MCF 10A (cell line): ENCODE measurements at places on chromosomes 3 and 15. TPM values are rescaled to one million over a fixed set of nuclear protein-coding genes. Genes with fewer than 3 reads are reported as not detected.

DNA sequence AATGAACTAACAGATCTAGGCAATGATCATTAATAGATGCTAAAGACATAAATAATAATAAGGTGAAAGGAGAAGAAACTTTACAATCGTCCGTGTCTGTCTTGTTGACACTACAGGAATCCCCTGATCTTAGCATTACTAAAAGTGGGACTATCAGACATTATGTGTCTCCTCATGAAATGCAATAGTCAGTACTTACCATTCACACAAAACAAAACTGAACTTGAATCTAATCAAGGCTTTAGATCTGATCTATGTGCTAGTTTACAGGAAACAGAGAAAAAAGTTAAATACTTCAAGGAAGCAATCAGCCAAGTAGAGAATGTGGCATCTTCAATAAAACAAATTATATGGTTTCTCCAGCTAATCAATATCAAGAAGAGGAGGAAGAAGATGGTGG is 73.7 kb downstream of the PIK3CB start:
- H3K4me1 ChIP-seq: peaks cover 6% of the 10 kb centered on the region
- no peak for DNase-seq
- peaks cover 5% of the 10 kb centered on the region for H3K36me3 ChIP-seq
- no peak overlapping the region for H3K27ac ChIP-seq
- H3K27me3 ChIP-seq: no peaks in the 10 kb centered on the region

DAZL gene
- total RNA-seq: not detected in 2 replicates

DNA sequence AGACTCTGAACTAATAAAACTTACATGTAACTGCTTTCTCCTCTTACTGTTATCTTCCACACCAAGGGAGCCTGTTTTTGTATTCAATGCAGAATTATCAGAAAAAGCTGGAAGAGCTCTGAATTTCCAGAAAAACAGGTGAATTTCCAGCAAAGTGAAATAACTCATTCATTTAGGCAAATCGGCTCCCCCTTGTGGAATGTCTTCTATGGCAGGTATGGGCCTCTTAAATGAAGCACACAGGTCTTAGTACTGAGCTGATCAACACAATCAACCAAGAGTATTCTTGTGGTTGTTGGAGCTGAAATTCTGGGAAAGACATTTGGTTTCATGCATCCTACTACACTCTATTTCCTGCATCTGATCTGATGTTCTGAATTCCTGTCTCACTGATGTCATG is 31.0 kb upstream of the PTPRG start:
- H3K27me3 ChIP-seq: no peaks in the 10 kb centered on the region
- no peak overlapping the region for H3K27ac ChIP-seq
- no peaks in the 10 kb centered on the region for H3K36me3 ChIP-seq
- no peak overlapping the region for H3K4me3 ChIP-seq

DNA sequence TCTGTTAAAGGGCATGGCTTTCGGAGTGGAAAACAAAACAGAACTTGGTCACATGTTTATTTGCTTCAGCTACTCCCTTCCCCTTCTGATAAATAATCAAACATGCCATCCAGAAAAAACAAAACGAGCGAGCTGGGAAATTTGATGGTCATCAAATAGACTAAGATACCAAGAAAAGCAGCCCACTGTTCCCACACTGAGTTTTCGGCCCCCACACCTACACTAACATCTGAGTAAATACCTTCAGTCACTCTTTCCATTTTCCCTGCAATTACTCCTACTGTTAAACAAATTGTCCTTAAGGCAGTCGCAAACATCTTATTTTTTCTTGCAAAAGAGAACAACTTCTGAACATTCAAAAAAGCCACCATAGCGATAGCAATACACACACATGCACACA is 454.6 kb downstream of the FOXP1 start:
- H3K4me3 ChIP-seq: peak overlapping the region; percentile 7
- H3K27me3 ChIP-seq: no peaks in the 10 kb centered on the region
- no peak for DNase-seq
- peaks cover 23% of the 10 kb centered on the region for H3K4me1 ChIP-seq

DNA sequence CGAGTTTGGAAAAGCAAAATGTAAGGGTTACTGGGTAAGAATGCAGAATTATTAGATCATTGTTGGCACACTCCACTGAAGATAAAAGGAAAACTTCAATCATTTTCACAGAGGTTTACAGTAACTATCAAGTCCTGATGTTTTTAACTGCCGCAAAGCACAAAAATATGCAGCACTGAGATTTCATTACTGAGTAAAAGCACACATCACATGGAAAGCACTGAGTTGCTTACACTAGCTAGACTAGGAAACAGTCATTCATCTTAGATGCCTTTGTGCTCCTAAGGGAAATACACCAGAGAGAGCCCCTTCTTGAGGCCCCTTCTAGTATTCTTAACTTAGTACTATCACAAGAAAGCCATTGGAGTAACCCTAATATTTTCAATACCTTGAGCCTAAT is 11.8 kb upstream of the P2RY1 start:
- H3K4me1 ChIP-seq: no peaks in the 10 kb centered on the region
- H3K4me3 ChIP-seq: no peak overlapping the region
- DNase-seq: no peak
- no peak overlapping the region for H3K27ac ChIP-seq

CIAO2A gene
- 38.7 and 44.7 TPM in 2 replicates for total RNA-seq

KLHL25 gene
- 3.1 and 3.3 TPM in 2 replicates for total RNA-seq

KBTBD8 gene
- 1.7 and 4.3 TPM in 2 replicates for total RNA-seq

DNA sequence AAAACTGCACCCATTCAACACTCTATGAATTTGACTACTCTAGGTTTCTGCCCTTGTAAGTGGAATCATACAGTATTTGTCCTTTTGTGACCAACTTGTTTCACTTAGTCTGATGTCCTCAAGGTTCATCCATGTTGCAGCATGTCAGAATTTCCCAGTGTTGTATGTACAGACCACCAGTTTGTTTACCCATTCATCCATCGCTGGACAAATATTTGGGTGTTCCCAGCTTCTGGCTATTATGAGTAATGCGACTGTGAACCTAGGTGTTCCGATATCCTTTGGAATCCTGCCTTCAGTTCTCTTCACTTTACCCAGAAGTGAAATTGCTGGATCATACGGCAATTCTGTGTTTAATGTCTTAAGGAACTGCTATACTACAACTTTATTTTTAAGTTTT is 12.6 kb downstream of the RPL32 start:
- H3K4me3 ChIP-seq: no peak overlapping the region
- no peaks in the 10 kb centered on the region for H3K4me1 ChIP-seq
- no peaks in the 10 kb centered on the region for H3K27me3 ChIP-seq

DNA sequence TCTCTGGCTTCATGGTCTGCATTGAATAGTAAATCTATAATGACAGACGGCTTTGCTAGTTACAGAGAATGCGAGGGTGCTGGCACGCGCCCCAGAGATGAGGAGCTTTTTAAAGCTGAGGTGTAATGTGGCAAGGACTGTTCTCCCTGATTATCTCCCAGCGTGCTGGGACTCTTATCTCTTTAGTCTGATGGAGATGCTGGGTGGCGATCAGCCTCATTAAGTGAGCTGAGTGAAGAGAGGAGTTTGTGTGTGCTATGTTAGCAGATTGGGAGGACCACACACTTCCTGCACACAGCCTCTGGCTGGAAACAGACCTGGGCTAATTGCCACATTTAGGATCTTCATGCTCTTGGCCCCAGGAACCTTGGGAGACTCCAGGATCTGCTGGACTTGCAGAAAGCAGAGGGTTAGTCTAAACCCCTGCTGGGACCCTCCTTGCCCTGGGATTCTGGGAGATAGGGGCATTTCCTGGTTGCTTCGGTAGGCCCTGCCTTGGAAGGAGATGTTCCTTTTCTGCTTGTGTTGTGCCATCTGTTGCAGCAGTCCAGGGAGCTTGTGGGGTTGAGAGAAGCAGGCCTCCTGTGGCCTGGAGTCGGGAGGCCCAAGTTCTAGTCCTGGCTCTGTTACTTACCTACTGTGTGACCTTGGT is 15.0 kb downstream of the PDIA5 start:
- no peak overlapping the region for H3K4me3 ChIP-seq
- H3K27me3 ChIP-seq: no peaks in the 10 kb centered on the region
- no peak for DNase-seq
- H3K36me3 ChIP-seq: no peaks in the 10 kb centered on the region
- H3K4me1 ChIP-seq: peaks cover 24% of the 10 kb centered on the region

DNA sequence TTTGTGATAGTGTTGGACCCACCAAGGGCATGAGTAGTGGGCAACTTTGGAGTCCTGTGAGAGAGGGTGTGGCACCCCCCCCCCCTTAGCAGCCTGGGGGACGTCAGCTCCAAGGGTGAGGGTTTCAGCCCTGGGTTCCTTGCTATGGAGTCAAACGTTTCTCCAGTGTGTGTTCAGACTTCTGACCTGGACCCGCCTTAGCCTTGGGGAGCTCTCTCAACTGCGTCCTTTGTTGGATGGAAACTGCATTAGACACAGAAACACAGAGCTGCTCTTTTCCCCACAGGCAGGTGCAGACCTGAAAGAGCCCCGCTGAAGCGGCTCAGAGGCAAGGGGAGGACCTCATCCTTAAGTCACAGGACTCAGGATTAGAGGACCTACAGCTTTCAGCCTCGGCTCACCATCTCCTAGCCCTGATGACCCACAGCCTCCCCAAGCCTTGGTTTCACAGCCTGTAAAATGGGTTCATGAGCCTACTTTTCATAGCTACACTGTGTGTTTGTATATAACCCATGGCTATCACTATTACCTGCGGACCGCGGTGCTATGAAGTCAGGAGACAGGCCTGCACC is 19.9 kb downstream of the ZNF710 start:
- H3K36me3 ChIP-seq: peaks cover 3% of the 10 kb centered on the region
- H3K27ac ChIP-seq: no peak overlapping the region
- no peak overlapping the region for H3K4me3 ChIP-seq
- DNase-seq: no peak
- peaks cover 16% of the 10 kb centered on the region for H3K4me1 ChIP-seq

GRCh38 chr15:48076454-48076853 is 44.3 kb upstream of the SLC24A5 start:
- no peak overlapping the region for H3K4me3 ChIP-seq
- no peaks in the 10 kb centered on the region for H3K27me3 ChIP-seq
- H3K4me1 ChIP-seq: no peaks in the 10 kb centered on the region
- H3K27ac ChIP-seq: no peak overlapping the region
- DNase-seq: no peak

DNA sequence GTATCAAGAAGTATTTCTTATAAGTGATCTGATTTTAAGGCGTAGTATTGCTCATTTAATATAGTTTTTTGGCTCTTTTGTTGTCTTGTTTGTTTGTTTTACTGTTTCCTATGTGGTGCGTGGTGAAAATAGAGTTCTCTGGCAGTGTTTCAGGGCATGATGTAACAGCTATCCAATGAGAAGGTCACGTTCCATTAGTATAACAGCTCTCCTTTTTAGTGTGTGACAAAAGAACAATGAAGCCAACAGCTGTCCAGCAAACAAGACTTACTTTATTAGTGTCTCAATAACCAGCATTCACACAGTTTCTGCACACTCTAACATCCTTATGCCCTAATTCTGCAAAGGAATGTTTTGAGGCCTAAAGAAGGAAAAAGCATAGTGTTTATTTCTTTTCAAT is 127.9 kb downstream of the SLC25A26 start:
- no peaks in the 10 kb centered on the region for H3K36me3 ChIP-seq
- DNase-seq: no peak
- H3K4me1 ChIP-seq: peaks cover 11% of the 10 kb centered on the region
- H3K27ac ChIP-seq: no peak overlapping the region
- no peaks in the 10 kb centered on the region for H3K27me3 ChIP-seq
- H3K4me3 ChIP-seq: no peak overlapping the region

- no peak overlapping the region for H3K4me3 ChIP-seq
- no peaks in the 10 kb centered on the region for H3K36me3 ChIP-seq
- no peaks in the 10 kb centered on the region for H3K4me1 ChIP-seq
Observed at GRCh38 chr15:80234883-80235282, 17.1 kb downstream of the CTXND1 start.

DNA sequence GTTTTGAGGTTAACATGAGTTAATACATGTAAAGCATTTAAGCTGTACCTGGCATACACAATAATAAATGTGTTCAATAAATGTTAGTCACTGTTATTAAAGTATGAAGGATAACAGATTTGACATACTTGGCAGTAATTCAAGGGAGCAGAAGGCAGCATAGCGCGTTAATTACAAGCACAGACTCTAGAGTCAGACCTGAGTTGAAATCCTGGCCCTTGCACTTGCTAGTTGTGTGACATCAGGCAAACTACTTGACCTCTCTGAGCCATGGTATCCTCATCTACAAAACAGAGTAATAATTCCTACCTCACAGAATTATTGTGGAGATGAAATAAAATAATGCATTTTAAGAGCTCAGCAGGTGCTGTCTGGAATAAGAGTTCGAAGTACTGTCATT is 5.4 kb downstream of the IFT122 start:
- peaks cover 18% of the 10 kb centered on the region for H3K36me3 ChIP-seq
- DNase-seq: no peak
- H3K27me3 ChIP-seq: no peaks in the 10 kb centered on the region
- no peak overlapping the region for H3K4me3 ChIP-seq

DNA sequence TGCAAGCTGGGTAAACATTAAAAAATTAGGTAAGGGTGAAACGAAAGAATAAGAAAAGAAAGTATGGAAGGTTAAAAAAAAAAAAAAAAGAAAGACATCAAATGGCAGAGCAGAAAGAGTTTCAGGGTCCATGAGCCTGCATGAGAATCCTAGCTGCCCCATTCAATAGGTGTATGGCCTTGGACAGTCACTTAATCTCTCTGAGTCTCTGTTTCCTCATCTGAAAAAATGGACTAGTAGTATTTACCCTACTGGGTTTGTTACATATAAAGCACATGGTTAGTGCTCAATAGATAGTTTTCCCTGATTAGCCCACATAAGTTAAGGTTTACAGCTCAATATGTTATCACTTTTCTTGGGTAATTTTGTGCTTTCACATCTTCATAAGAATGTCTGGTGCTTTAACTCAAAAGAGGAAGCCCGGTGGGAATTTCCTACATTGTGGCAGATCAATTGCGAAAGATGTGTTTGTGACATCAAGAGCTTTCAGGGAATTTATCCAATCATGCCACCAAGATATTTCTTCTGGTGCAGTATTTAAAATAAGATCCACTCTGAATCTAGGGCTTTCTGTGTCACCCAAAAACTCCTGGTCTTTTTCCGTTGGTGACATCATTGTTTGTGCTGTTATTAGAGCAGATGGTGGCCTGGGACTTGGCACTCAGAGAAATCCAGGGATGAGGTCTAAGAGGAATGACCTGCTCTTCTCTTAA is 57.2 kb upstream of the UBE2E1 start:
- no peak overlapping the region for H3K4me3 ChIP-seq
- H3K36me3 ChIP-seq: peaks cover 4% of the 10 kb centered on the region

CA12 gene
- total RNA-seq: 19.6 and 20.3 TPM in 2 replicates

DNA sequence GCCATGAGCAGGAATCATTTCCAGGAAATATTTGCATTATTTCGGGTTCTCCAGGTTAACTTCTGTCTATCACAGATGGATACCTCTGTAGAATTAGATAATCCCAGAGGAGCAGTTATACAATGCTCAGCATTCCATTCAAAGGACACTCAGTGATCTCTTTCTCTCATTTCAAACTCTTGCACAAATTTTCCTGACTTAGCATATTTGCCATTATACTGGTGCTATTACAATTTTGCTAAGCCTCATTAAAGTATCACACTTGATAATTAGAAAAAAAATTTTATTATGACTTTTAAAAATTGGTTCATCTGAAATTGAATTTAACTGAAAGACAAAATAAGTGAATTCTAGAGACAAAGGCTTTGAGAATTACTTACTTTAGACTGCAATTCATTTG is 469.0 kb downstream of the EPHA3 start:
- no peaks in the 10 kb centered on the region for H3K4me1 ChIP-seq
- H3K27ac ChIP-seq: no peak overlapping the region
- H3K27me3 ChIP-seq: no peaks in the 10 kb centered on the region
- DNase-seq: no peak

GRCh38 chr15:62212741-62213140 is 47.7 kb upstream of the C2CD4B start:
- no peak overlapping the region for H3K27ac ChIP-seq
- no peak overlapping the region for H3K4me3 ChIP-seq
- no peaks in the 10 kb centered on the region for H3K36me3 ChIP-seq
- H3K27me3 ChIP-seq: no peaks in the 10 kb centered on the region
